Testis (tissue), 5 donors: ENCODE measurements at places on chromosomes 1 and 21. TPM values are rescaled to one million over a fixed set of nuclear protein-coding genes. Genes with fewer than 3 reads are reported as not detected.

Gene GPR37L1
- 1.6 TPM for total RNA-seq

DNA sequence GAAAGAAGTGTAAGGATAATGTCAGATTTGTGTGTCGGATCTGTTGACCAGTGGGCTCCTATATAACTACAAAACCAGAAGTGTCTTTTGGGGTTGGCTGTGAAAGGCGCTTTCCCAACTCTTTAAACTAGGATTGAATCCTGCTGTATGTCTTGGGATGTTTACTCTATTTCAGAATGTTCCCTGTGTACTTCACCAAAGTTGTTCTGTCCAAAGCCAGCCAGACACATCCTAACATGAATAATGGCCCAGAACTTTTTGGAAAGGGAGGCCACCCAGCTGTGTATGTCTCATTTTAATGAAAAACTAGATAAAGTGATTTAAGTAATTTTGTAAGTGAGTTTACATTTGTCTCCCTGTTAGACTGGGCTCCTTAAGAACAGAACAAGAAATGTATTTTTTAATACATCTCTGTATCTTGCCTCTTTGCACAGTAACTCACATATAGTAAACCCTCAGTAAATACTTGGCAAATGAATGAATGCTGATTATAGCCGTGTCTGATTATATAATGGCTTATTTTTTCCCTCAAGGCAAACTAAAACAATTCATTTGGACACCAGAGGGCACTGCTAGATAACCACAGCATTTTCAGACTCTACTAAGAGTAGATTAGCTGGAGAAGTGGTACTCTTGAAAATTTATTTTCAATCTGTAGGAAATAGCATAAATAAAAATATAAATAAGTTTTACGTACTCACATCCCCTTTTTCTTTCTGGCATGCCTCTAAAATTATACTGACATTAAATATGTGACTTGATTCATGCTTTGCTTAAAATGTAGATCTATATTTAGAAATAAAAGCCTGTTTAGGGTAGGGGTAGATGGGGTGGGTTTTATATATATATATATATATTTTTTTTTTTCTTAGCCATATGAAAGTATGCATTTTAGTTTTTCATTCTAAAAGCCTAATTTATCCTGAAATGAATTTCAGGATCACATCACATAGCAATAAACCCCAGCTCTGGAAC lies 23.8 kb downstream of the TSEN15 start:
- DNase-seq, result peak; percentile 58

DNA sequence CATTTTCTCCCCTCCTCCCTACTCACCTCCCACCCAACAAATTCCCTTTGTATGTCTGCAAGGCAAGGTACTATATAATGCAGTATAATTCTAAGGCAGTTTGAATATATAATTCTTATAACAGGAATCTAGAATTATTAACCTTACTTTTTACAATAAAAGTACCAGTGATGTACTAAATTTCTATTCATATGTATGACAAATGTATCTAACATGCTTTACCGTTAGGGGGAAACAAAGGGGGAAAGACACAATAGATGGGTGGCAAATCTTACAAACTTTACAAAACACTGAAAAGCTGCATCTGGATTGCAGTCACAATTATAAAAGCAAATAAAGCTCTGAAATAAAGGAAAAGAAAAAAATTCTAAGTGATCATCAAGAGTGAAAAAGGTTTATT lies 2.3 kb downstream of the PIK3R3 start:
- no peak for DNase-seq

DNA sequence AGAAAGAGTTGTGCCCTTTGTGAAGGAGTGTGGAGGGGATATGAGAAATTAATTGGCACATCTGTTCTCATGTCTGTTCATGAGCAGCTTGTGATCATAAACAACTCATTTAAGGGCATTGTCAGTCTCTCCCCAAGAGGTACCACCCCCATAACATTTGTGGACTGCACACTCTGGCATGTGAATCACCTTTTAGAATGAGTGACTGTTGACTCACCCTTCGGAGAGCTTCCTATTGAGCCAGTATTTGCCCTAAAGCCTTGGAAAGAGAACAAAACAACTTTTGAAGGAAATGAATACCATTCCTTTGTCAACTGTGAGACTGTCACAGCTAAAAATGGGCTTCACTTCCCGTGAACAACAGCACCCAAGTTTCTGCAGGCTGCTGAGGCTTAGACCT lies 27.5 kb upstream of the MYSM1 start:
- no peak for DNase-seq

GRCh38 chr1:232978091-232978634 lies 27.8 kb downstream of the NTPCR start:
- no peak for DNase-seq
